ENCODE measurements at places on chromosomes 12 and 14. TPM values are rescaled to one million over a fixed set of nuclear protein-coding genes. Genes with fewer than 3 reads are reported as not detected.

The CLMN gene
- polyA plus RNA-seq: 0.57 TPM

The INF2 gene
- 0.02 TPM for polyA plus RNA-seq

The ACVRL1 gene
- polyA plus RNA-seq: not detected

The OR6C2 gene
- polyA plus RNA-seq: not detected

All from neural cell (in vitro differentiated cells).